Sigmoid colon (tissue), 7 donors: ENCODE measurements at places on chromosomes 12 and 14. TPM values are rescaled to one million over a fixed set of nuclear protein-coding genes. Genes with fewer than 3 reads are reported as not detected.

DNA sequence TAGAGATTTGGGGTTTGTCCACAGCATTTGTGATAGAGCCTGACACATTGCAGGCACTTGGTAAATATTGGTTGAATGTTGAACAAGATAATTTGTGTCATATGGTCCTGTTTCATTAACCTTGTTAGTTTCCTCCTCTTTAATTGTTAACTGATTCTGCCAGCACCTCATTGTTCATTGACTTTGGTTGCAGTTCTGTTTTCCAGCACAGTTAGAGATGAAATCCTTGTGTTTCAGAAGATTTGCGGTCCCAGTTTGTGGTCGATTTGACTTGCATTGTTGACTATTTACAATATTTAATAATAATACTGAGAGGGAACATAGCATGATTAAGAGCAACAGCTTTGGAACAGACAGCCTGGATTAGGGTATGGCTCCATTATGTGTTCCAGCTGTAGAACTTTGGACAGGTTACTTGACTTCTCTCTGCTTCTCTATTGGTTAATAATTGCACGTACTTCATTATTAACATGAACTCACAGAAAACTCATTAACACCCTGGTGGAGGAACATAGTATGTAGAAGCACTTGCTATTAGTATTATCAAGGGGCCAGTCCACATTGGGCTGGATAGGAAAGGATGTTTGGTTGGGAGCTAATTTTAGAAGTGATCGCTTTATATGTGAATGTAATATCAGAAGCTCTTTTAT, 8.7 kb downstream of the DRAM1 start:
- H3K27ac ChIP-seq, result no peak overlapping the region
- H3K4me1 ChIP-seq, result peaks cover 2% of the 10 kb centered on the region
- DNase-seq, result no peak
- no peaks in the 10 kb centered on the region for H3K36me3 ChIP-seq

GRCh38 chr12:79367032-79367589, 323.7 kb downstream of the PAWR start:
- no peak overlapping the region for H3K27ac ChIP-seq
- H3K27me3 ChIP-seq, result no peaks in the 10 kb centered on the region
- no peaks in the 10 kb centered on the region for H3K36me3 ChIP-seq
- peaks cover 17% of the 10 kb centered on the region for H3K4me1 ChIP-seq
- DNase-seq, result no peak

DNA sequence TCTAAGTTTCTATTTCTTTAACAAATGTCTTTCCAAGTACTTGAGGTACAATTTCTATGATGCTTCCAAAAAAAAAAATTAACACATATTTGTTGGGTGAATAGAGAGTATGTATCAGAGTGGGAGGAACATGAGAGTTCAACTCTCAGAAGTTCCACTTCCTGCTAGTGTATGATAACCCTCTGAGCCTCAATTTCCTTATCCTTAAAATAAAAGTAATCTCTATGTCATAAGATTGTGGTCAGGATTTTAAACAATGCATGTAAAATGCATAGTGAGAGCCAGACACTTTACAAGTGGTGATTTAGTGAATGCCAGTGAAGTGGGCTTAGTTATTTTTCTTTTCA, 270.3 kb upstream of the AMIGO2 start:
- H3K4me1 ChIP-seq, result no peaks in the 10 kb centered on the region
- H3K36me3 ChIP-seq, result no peaks in the 10 kb centered on the region
- H3K27ac ChIP-seq, result no peak overlapping the region
- H3K27me3 ChIP-seq, result no peaks in the 10 kb centered on the region
- no peak overlapping the region for H3K4me3 ChIP-seq
- no peak for DNase-seq

PLEK2 gene
- total RNA-seq, result 7.8 TPM

- peak within 1 kb of the TSS; percentile 21 for H3K4me3 ChIP-seq
- no peak within 1 kb of the TSS for H3K27ac ChIP-seq
- no peaks in the 10 kb centered on the region for H3K36me3 ChIP-seq
- DNase-seq, result no peak
- H3K4me1 ChIP-seq, result no peaks in the 10 kb centered on the region
These were observed at the start of gene TSHR for GRCh38 chr14:80955416-80955941. Gene TSHR (plus strand): TSS chr14:80955621. CDS start chr14:80955681, 60 bp downstream.

GRCh38 chr14:42370056-42370455, 763.4 kb downstream of the LRFN5 start:
- no peak for DNase-seq
- H3K4me3 ChIP-seq, result no peak overlapping the region
- no peak overlapping the region for H3K27ac ChIP-seq
- H3K36me3 ChIP-seq, result no peaks in the 10 kb centered on the region
- no peaks in the 10 kb centered on the region for H3K4me1 ChIP-seq
- H3K27me3 ChIP-seq, result no peaks in the 10 kb centered on the region

B4GALNT1 gene
- 0.99 TPM for total RNA-seq

- H3K27ac ChIP-seq, result peak overlapping the region; percentile 73
- H3K36me3 ChIP-seq, result no peaks in the 10 kb centered on the region
- no peak overlapping the region for H3K4me3 ChIP-seq
- no peaks in the 10 kb centered on the region for H3K4me1 ChIP-seq
- peak; percentile 86 for DNase-seq
These were observed 27.9 kb downstream of the IRF2BPL start for GRCh38 chr14:77000340-77001270.

DNA sequence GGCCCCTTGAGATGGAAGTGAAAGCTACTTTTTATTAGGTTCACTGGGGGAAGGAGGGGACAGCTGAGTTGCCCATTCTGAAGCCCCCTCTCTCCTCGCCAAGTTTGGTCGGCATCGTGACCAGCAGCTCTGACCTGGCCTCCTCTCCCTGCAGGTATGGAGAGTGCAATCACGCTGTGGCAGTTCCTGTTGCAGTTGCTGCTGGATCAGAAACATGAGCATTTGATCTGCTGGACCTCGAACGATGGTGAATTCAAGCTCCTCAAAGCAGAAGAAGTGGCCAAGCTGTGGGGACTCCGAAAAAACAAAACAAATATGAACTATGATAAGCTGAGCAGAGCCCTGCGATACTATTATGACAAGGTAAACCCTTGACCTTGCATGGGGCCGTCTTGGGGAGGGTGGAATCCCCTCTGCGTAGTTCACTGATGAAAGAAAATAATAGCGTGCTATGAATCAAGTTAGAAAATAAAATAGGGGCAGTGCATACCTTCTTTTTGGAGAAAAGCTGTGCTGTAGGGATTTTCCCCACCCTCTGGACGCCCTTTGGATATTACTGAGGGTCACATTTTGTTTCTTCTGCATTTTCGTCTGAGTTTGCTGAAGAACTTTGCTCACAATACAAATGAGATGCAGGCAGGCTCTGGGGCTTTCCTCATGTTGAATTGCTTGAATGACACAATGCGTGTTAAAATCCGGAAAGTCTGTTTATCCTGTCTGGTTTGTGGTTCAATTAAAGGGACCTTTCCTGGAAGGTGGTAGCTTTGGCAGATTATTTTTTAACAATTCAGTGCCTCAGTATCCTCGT, 29.4 kb downstream of the ELK3 start:
- H3K4me1 ChIP-seq, result peaks cover 56% of the 10 kb centered on the region
- H3K27ac ChIP-seq, result peak overlapping the region; percentile 56
- DNase-seq, result no peak

DNA sequence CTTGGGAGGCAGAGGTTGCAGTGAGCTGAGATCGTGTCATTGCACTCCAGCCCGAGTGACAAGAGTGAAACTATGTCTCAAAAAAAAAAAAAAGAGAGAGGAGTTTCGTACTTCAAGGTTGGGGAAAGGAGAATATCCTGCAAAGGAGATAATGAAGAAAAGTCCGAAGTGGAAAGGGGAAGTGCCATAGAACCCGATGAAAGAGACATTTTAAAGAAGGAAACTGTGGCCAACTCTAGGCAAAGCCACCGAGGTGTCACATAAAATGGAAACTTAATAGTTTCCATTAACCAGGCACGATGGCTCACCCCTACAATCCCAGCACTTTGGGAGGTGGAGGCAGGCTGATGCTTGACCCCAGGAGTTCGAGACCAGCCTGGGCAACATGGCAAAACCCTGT, 15.0 kb upstream of the LTBP2 start:
- no peak for DNase-seq
- H3K4me3 ChIP-seq, result no peak overlapping the region
- H3K4me1 ChIP-seq, result no peaks in the 10 kb centered on the region
- H3K27ac ChIP-seq, result no peak overlapping the region

DNA sequence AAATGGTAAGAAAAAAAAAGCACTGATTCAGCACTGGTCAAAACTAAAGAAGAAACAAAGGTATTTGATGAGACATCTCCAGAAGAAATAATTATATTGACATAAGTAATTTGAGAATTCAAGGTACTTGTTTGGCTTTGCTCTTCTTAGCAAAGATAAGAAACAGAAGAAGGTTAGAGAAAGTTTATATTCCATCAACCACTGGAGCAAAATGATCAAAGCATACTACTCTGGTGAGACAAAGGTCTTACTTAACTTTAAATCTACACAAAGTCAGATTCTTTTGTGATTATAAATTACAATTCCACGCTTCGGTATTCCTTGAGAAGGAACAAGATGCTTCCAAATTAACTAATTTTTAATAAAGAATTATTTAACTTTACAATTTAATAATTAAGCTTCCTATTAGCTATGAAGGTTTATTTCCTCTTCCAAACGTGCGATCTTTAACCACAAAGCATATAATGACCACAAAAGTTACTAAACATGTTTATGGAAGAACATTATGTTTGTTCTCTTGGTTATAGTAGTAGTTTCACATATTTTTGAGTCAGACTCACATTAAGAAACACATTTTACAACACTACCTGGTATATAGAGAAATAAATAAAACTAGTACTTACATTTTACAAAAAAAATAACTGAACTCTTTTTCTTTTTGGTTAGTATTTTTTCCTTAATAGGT, 53.4 kb downstream of the METTL25 start:
- no peaks in the 10 kb centered on the region for H3K27me3 ChIP-seq
- no peaks in the 10 kb centered on the region for H3K36me3 ChIP-seq
- H3K27ac ChIP-seq, result no peak overlapping the region
- no peak for DNase-seq
- no peaks in the 10 kb centered on the region for H3K4me1 ChIP-seq
- H3K4me3 ChIP-seq, result no peak overlapping the region

- H3K4me1 ChIP-seq, result no peaks in the 10 kb centered on the region
- no peak for DNase-seq
- no peaks in the 10 kb centered on the region for H3K27me3 ChIP-seq
These were observed 63.2 kb downstream of the NAV3 start for GRCh38 chr12:77893918-77894317.

DNA sequence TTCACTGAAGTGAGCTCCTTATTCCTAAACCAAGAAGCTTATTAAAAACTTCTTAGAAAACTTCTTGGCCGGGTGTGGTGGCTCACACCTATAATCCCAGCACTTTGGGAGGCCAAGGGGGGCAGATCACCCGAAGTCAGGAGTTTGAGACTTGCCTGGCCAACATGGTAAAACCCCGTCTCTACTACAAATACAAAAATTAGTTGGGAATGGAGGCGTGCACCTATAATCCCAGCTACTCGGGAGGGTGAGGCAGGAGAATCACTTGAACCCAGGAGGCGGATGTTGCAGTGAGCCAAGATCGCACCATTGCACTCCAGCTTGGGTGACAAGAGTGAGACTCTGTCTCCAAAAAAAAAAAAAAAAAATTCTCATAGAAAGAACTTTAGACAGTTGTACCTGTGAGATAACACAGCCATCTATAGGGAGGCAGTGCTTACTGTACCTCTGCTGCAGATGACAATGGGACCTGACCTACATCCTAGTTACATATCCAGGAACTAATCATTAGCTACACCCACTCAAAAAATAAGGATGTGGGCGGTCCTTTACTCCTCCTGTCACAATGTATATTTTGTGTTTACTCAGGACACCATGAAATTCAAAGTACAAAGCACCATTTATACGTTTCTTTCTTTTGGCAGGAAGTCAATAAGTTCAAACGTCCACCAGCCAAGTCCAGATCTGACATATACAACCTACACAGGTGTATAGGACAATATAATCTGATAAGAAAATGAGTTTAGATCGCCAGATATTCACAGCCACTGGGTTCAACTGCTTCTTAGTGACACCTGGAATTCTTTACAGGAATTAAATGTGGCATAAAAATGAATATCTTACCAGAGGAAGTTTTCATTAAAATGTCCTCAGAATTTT, 14.9 kb downstream of the STXBP6 start:
- H3K27me3 ChIP-seq, result no peaks in the 10 kb centered on the region
- no peak for DNase-seq
- H3K4me1 ChIP-seq, result peaks cover 12% of the 10 kb centered on the region
- no peak overlapping the region for H3K27ac ChIP-seq

DNA sequence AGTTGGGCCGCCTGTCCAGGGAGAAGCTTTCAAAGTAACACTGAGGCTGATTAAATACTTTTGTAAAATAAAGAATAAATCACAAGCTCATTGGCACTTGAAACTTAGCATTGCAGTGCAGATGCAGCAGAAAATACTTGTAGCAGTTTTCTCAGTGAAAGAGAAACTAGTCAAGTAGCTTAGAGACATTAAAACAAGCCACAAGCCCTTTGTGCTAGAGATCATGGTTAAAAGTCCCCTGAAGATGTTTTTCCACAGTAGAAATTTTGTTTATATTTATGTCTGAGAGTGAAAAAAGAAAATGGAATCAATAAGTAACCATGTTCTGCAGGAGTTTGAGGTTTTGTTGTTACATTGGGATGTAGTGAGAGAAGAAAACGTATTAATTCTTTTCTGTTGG, 5.9 kb downstream of the PSEN1 start:
- H3K4me1 ChIP-seq, result peaks cover 17% of the 10 kb centered on the region
- no peak for DNase-seq

GRCh38 chr12:49804821-49805220, 23.4 kb downstream of the NCKAP5L start:
- H3K4me3 ChIP-seq, result no peak overlapping the region
- H3K36me3 ChIP-seq, result peaks cover 26% of the 10 kb centered on the region
- no peak for DNase-seq
- H3K4me1 ChIP-seq, result peaks cover 20% of the 10 kb centered on the region
- no peak overlapping the region for H3K27ac ChIP-seq

DNA sequence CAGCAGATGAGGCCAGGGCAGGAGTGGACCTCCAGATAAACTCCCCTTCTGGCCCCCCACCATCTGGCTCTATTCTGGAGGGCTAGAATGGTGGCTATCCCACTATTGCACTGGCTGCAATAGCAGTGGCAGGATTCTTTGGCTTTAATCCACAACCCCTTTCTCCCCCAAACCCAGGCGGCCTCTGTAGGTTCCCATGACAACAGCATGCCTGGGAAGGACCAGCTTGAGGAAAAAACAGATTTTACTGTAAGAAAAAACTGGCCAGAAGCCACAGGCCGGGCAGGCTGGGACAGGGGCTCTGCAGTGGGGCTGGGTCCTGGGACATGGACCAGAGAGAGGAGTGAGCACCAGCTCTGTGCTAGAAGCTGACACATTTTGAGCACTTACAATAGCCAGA, 13.6 kb upstream of the ACVR1B start:
- H3K27ac ChIP-seq, result no peak overlapping the region
- no peaks in the 10 kb centered on the region for H3K36me3 ChIP-seq
- H3K4me1 ChIP-seq, result peaks cover 9% of the 10 kb centered on the region

- no peak overlapping the region for H3K4me3 ChIP-seq
- peaks cover 9% of the 10 kb centered on the region for H3K4me1 ChIP-seq
- peaks cover 7% of the 10 kb centered on the region for H3K27me3 ChIP-seq
- no peak overlapping the region for H3K27ac ChIP-seq
- H3K36me3 ChIP-seq, result peaks cover 6% of the 10 kb centered on the region
These were observed 6.0 kb downstream of the INSM2 start for GRCh38 chr14:35539969-35540368.

PTGES3 gene
- total RNA-seq, result 92.8 TPM
